ENCODE measurements at places on chromosomes 1 and 21.

- peak; percentile 31 for DNase-seq
These were observed at the start of gene FABP3 for GRCh38 chr1:31373056-31373896. FABP3 (minus strand) TSS chr1:31373076; CDS start chr1:31373014, 62 bp downstream.

- no peak for DNase-seq
These were observed 14.3 kb downstream of the PFKL start for GRCh38 chr21:44314128-44314527.

GRCh38 chr1:77400781-77401180 lies 119.0 kb downstream of the AK5 start:
- no peak for DNase-seq

DNA sequence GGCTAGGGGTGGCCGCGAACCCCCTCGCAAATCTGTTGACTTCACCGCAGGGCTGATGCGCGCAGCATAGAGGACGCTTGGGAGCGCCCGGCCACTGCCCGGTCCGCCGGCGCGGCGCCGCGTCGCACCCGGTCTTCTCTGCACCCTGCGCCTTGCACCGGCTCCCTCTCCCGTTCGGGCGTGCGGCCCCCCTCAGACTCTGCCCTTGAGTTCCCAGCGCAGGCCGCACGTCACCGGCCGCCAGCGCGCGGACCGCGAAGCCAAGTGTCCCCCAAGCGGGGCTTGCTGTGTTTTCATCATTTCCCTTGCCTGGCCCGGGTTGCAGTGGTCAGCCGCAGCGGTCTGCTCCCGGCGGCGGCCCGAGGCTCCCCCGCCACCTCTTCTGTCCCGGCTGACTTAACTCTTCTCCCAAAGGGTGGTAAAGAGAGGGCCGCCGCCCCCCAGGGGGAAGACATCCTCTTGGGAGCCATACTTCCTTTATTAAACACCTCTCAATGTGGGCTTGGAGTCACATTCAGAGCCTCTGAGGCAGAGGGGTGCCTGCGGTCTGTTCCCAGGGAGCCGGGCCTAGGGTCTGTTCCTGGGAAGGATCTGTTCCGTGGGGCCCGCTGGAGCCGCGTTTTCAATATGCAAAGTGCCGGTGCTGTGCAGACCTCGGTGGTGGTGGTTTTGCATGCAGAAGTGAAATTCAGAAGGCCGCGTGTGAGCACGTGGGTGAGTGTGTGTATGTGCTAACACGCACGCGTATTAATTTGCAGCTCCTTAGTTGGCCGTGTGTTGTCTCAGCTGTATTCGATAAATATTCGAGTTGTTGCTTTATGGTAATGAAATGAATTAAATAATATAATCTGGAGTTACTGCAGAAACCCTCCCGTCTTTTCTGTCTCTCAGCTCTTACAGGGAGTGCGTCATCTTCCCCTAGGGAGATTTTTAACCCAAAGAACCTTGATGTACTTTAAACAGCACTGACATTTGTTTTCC lies 17.6 kb downstream of the PBX1 start:
- no peak for DNase-seq

DNA sequence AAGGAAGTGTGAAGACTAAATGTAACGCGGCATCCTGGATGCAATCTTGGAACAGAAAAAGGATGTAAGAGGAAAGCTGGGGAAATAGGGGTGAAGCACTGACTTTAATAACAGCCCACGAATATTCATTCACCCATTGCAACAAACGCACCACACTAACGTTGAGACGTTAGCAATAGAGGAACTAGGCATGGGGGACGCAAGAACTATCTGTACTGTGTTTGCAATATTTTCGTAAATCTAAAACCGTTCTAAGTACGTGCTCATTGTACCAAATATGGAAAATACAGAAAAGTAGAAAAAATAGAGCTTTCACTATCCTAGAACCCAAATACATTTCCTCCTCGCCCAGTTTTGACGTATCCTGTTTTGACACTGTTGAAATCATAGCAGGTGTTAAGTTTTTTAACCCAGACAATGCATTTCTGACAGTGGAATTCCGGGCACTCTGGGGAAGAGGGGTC lies 3.9 kb downstream of the LAPTM5 start:
- no peak for DNase-seq

DNA sequence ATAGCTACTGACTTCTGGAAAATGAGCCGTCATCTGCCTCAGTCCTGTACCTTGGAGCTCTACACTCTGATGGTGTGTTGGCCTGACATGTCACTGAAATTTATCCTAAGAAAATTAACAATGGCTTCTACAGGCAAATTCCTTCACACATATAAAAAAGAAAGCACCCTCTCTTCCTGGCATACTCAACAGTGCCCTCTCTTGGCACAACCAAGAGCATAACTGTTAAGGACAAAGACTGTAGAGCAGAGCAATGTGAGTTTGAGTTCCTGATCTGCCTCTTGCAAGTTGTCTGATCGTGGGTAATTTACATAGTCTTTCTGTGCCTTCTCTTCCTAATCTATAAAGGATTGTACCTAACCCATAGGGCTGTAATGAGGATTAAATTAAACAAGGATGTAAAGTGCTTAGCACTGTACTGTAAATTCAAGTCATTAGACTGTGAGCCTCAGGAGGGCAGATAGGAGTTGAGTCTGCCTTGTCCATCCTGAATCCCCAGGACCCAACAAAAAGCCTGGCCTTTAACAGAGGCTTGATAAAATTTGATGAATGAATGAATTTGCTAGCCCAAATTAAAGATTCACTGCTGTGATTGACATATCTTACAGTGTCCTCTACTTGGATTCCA lies 83.5 kb downstream of the SYF2 start:
- peak; percentile 75 for DNase-seq

GRCh38 chr1:67824766-67825165 lies 8.5 kb downstream of the GNG12 start:
- no peak for DNase-seq

GRCh38 chr1:53640701-53641075 lies 98.3 kb downstream of the GLIS1 start:
- DNase-seq = no peak
